ENCODE measurements at places on chromosomes 2 and 18.

DNA sequence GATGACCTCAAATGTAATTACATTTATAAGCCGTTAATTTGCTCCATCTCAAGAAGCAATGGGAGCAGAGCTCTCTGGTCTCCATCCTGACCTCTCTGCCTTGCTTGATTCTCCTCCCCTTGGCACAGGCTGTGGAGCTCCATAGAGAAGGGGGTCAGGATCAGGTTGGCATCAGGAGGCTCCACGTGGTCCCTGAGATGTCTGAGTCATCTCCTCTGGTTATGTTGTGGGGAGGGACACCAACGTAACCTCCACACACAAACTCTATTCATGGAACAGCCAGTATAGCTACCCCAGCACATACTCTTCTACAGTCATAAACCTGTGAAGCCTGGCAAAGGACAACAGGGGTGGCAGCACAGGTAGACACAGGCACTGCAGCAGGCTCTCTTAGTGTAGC, 29.0 kb downstream of the TRABD2A start:
- DNase-seq, result no peak

GRCh38 chr2:159187106-159187505, 99.4 kb downstream of the WDSUB1 start:
- DNase-seq, result no peak

- no peak for DNase-seq
These were observed 166.1 kb upstream of the RAB6C start for GRCh38 chr2:129813404-129813803.

GRCh38 chr2:52210161-52210560, 1178.2 kb upstream of the NRXN1 start:
- DNase-seq, result no peak
